ENCODE measurements at places on chromosomes 11 and 22.

- no peak for DNase-seq
Observed at GRCh38 chr22:31247726-31248125, 35.6 kb downstream of the LIMK2 start.

GRCh38 chr11:83285151-83285770, 906 bp downstream of the CCDC90B start:
- no peak for DNase-seq

GRCh38 chr22:24231706-24232105, 13.2 kb downstream of the GGT5 start:
- DNase-seq = no peak

DNA sequence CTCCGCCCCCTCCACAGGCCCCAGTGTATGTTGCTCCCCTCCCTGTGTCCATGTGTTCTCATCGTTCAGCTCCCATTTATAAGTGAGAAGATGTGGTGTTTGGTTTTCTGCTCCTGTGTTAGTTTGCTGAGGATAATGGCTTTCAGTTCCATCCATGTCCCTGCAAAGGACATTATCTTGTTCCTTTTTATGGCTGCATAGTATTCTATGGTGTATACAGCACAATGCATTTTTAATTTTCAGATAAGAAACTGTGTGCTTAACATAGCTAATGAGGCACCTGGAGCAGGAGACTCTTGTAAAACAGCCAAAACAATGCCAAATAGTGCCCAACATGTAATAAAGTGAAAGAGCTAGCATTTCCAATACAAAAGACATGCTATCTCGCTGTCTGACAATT, 21.8 kb downstream of the ALG9 start:
- no peak for DNase-seq

DNA sequence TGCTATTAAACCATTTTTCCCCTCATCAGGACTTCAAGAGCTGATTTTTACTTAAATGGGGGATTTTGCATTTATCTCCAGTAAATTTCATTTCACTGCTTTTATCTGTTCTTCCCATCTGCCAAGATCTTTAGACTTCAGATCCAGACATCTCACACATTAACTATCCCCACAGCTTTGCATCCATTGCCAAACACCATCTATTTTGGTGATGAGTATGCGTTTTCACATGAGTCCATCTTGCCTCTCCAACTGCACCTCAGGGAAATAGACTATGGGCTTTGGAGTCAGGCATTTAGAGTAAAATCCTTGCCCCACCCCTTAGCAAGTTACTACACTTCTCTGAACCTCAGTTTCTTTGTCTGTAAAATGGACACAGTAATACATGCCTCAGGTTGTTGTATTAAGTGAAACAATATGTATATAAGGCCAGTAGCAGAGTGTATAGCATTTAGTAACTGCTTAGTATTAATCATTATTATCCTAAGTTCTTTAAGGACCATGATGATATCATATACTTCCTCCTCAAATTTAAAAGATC, 53.6 kb upstream of the NFRKB start:
- DNase-seq = no peak

GRCh38 chr22:28243539-28243938, 324.5 kb upstream of the PITPNB start:
- DNase-seq = no peak

DNA sequence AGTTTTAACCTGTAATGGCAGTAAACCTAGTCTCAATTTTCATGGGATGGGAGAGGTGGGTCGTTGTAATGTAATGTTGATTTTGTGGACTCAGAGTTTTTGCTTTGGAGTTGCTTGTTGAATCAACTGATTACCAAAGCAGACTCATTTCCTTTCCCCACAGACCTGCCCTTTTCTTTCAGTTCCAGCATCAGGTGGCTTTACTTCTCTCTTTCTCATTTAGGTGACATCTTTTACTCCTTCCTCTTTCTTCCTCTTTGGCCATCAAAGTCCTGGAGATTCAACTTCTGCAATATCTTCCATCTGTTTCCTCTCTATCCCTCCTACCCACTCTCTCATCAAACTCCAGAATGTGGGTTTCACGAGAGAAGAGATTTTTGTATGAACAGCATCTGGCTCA, 313.9 kb downstream of the TMEM135 start:
- no peak for DNase-seq

GRCh38 chr22:19825904-19826618, 28.6 kb downstream of the GNB1L start:
- no peak for DNase-seq

DNA sequence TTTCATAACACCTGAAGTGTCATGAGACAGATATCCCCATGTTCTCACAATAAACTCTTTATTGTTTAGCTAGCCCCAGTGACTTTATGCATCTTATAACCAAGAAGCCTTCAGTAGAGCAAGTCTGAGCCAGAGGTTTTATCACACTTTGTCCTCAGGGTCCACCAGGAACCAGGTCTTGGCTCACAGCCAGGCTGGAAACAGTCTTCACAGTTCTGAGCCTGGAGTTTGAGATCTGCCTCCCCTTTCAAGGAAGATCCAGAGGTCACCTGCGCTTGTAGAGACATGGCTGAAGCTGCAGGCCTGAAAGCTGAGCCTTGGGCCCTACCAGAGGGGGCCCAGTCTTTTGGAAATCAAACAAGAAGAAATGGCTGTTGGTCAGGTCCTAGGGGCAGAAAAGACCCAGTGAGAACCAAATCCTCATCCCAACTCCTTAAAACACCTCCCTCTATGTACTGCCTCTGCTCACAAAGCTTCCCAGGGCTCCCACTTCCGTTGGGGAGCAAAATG, 3.5 kb downstream of the RRP8 start:
- DNase-seq = peak; percentile 36

DNA sequence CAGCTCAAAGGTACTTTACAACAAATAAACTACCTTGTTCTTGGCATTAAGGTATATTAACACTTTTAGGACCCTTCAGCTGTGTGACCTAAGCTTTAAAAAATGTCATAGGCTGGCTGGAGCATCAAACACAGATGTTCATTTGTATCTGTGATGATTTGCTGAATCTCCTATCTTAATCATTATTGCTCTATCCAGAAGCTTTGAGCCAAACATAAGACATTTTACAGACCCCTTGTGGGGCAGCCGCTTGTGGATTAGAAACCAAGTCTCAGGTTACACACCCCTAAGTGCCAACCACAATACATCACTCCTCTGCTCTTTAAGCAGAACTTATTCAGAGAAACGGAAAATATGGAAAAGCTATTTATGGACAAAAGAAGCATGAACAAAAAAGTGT, 394.2 kb upstream of the CCDC90B start:
- DNase-seq = no peak

DNA sequence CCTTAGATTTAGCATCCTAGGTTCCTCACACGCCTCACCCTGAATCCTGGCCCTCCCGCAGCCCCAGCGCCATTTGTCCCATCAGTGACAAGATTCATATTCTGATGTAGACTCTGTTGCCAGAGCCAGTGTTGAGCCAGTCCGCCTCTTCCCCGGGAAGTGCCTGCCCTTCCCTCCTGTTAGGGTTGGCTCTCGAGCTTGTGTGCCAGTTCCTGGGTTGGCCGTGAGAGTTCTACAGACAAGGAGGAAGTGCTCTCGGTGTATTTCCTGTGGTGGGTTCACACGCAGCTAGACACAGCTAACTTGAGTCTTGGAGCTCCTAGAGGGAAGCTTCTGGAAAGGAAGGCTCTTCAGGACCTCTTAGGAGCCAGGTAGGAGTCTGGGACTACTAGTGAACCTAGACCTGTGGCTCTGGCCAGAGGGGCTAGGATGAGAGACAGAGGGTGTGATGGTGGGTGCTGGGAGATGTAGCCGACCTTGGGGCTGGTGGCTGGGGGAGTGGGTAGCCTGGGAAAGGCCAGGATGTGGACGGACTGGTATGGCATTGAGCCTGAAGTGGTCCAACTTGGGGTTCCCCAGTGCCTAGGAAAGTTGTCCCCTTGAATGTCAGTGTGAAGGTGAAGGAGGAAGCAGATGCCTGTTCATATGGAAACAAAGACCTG, at the start of gene IL18BP:
TSS of gene IL18BP (plus strand) at position 261 of the 662 bp plus-strand sequence. CDS start 1,076 bp downstream, outside the sequence.
- DNase-seq = no peak

GRCh38 chr11:126450198-126450597, 94.7 kb downstream of the ST3GAL4 start:
- no peak for DNase-seq

DNA sequence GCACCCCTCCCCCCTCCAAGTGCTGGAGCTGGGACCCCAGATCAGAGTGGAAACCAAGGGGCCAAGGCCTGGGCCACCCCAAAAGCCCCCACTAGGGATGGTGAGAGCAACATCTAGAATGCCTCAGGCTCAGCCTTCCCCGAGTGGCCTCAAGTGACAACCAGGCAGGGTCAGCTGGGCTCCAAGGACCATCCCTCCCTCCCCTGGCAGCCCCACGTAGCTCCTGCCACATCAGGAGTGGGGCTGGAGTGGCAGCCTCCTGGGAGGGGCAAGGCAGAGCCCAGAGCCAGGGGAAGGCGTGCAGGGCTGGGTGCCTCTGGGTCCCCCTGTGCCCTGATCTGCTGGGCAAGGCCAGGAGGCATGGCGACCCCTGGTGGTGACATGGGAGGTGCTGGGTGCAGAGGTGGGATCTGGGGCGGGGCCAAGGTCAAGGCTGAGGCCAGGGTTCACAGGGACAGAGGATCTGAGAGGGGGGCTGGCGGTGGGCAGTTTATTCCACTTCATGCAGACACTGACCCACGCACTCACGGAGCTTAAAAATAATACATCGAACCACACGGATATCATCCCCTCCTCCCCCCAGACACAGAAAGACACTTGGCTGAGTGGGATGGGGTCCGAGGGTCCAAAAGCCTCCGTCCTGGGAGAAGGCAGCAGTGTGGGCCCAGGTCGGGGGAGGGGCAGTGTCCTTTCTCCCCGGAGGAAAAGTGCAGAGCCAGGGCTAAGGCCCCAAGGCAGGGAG, 15.8 kb upstream of the EHD1 start:
- DNase-seq = peak; percentile 97

DNA sequence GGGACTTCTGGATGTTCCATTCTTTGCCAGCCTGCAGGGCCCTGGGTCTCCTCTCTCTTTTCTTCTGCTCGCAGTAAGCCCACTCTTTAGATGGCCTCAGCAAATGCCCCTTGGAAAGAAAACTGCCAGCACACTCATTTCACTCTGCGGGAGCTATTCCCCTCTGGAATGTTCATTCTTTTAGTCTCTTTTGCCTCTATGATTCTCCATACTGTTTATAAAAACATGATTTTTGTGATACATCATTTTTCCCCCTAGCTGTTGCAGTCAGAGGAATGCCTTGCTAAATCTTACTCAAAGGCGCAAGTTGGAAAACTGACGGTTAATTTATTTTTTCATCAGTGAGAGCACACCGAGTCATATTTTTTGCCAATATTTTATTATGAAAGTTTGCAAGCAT, 184.9 kb downstream of the SNX19 start:
- no peak for DNase-seq

Data from liver (tissue), 10 donors.